HuH-7.5 (cell line): ENCODE measurements at places on chromosomes 12 and 14.

GRCh38 chr12:94182986-94183707, 34.8 kb downstream of the PLXNC1 start:
- peak; percentile 33 for DNase-seq

GRCh38 chr14:99545586-99545985, 58.4 kb downstream of the CCDC85C start:
- DNase-seq, result no peak

GRCh38 chr12:76065917-76066316, 18.6 kb downstream of the NAP1L1 start:
- DNase-seq, result no peak

DNA sequence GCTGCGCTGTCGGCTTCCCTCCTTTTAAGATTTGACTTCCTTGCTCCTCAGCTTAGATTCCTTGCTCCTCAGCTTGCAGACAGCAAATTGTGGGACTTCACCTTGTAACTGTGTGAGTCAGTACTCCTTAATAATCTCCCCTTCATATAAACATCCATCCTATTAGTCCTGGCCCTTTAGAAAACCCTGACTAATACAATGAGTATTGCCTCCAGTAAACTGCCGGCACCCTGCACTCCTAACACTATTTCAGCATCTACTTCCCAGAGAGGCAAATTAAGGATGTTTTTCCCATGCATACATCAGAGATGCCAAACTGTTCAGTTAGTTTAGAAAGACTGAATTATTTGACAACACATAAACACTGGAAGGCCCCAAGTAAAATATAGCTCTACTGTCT, 611.3 kb upstream of the TMEM132C start:
- DNase-seq, result no peak

GRCh38 chr14:61536661-61537562, 158.4 kb upstream of the HIF1A start:
- DNase-seq, result no peak

- no peak for DNase-seq
These were observed 61.4 kb upstream of the SCN8A start for GRCh38 chr12:51529651-51529970.

GRCh38 chr14:23409475-23409874, 1.4 kb upstream of the MYH6 start:
- DNase-seq, result no peak

GRCh38 chr12:84911271-84912197, 1.1 kb downstream of the SLC6A15 start:
- peak; percentile 35 for DNase-seq

DNA sequence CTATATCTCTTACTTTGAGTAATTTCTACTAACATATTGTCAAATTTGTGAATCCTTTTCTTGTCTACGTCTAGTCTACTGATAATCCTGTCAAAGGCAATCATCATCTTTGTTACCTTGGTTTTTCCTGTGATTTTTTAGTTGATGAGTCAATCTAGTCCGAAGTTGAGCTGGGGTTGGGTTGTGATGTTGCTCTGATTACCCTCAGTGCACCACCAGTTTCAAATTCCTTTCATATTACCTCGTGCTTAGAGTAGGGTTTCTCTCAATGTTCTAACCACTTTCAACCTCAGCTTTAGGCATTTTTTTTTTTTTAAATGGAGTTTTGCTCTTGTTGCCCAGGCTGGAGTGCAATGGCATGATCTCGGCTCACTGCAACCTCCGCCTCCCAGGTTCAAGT, 186.8 kb downstream of the BTG1 start:
- DNase-seq, result no peak

DNA sequence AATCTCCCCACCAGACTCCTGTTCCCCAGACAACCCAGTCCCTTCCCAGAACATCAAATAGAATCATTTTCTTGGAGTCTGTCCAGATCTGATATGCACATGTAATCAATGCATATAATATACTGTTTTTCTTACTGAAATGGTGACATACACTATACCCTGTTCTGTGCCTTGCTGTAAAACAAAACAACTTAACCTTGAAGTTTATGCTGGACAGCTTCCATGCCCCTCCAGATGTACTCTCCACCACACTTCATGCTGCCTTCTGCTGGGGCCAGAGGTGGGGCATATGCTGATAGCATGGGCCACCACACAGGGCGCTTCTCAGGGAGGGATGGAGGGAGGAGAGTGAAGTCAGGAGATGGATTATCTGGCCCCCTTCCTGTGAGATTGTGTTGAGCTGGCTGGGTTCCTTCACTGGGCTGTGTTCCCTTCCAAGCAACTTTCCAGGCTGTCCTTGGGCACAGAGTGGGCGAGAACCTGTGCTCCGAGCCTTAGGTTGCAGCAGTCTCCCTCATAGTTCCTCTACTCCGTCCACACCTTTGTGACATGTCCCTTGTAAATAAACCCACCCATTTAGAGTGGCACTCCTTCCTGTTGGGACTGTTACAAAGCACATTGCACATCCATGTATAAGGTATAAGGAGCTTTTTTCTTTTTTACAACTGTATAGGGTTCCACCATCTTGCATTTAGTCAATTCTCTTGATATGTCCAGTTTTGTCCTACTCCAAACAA, 77.6 kb upstream of the RIC8B start:
- no peak for DNase-seq

- DNase-seq, result peak; percentile 66
These were observed 394 bp upstream of the AMIGO2 start for GRCh38 chr12:47079981-47080724.

DNA sequence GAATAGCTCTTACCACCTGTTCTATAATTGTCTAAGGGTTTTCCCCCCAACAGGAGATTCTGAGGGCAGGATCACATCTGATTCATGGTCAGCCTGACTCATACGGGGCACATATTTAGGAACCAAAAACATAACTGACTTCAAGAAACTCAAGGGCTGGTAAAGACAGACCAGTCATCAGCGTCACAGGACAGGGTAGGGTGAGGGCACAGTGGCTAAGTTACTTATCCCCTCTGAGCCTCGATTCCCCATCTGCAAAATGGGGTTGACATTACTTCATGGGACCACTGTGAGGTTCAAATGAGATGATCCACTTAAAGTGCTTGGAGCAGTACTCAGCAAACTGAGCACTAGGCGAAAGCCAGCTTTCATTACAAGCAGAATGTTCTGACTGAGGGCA, 606 bp downstream of the CINP start:
- no peak for DNase-seq

DNA sequence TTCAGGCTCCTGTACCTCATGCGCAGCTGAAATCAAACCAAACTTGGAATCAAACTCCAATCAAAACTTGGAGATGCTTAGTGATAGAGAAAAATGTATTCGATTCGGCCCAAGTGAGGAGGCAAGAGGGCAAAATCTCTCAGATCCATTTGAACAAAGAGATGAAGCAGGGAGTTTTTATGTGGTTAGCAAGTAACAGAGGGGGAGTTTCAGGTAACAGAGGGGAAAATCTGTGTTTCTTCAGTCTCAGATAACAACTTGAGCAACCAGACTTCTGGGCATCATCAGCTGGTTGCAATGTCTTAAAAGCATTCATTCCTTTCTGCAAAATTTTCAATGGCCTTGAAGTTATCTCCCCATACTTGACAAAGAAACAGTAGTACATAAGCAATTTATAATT, 245.1 kb upstream of the AVPR1A start:
- DNase-seq, result no peak

- no peak for DNase-seq
These were observed 44.7 kb downstream of the PALS1 start for GRCh38 chr14:67285876-67286452.

- DNase-seq, result no peak
These were observed 49.9 kb upstream of the CPSF6 start for GRCh38 chr12:69189378-69189978.

DNA sequence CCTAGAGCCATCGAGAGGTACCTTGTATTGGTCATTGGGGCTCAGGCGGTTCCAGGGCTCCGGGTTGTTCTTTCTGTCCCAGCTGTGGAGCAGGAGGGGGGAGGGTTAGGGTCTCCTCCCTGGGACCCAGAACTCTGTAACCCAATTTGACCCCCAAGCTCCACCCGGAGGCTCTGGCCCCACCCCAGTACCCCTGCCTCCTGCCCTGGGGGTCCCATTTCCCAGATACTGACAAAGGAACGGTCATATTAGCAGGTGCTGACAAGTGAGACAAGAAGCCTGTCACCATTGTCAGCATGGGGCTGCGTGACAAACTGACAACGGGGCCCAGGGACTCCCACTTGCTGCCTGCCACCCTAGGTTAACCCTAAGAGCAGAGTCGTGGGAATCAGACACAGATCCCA, 6.2 kb downstream of the SHMT2 start:
- peak; percentile 6 for DNase-seq

DNA sequence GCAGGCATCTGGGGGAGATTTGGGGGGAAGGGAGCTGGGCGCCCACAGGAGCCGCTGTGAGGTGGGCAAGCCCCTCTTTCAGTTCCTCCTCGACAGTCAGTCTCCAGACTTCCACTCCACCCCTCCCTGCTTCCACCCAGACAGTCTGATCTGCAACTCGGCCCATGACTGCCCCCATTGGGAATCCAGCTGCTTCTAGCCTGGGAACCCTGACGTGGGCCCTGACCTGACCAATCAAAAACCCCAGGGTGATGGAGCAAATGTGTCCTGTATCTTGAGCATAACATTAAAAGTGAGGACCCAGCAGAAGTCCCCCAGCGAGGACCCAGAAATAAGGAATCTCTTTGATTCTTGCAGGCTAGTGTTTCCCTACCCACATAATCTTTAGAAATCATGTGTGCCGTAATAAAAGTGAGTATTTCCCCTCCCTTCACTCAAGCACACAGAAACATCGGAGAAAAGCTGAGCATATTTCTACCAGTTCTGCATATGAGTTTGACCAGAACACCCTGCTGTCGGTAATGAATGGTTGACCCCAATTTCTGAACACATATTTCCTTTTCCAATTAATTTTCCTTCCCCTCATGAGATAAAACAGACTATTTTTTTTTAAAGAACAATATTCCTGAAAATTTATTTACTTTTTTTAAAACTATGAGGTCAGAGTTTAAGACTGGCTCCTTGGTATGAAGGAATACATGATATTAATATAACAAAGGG, 6.4 kb downstream of the SSH1 start:
- DNase-seq, result no peak

DNA sequence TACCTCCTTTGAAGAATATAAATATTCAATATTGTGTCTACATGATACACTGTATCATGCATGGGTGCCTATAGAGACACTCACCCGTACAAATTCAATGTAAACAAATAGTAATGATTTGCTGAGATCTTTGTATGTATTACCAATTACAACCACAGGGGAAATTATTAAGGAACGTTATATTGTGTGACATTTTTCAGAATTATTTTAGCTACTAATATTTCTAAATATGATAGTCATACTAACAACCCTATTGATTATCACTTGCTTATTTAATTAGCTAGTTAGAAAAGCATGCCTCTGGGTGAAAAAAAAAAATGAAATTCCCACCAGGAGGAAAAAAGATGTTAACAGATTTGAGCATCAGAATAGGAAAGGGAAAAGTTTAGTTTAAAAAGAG, 2.1 kb downstream of the SOX5 start:
- DNase-seq, result no peak

DNA sequence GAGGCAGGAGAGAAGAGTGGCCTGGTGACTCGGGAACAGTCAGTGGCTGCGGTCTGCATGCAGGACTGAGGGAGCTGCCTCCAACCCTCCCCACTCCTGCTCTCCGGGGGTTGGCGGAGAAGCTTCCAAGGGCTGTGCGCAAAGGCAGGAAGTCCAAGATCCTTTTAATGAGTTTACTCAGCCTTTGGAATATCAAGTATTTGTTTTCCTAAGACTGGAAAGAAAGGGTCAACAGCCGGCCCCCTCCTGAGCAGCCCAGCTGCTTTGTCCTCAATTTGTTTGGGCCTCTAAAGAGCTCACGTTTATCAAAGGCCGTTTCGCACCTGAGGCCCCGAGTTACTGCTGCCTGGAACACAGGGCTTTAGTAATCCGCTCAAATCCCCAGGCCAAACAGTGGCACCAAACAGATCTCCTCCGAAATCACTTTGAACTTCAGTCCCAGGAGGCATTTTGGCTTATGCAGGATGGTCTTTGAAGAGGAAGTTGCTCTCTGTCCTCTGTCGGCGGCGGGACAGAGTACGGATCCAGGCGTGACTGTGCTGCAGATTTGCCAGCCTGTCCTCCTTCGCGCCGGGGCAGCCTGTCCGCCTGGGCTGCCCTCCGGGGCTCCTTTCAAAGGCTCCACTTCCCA, 117.2 kb upstream of the FZD10 start:
- DNase-seq, result no peak

- no peak for DNase-seq
These were observed 96.3 kb downstream of the GALC start for GRCh38 chr14:87896393-87897380.

DNA sequence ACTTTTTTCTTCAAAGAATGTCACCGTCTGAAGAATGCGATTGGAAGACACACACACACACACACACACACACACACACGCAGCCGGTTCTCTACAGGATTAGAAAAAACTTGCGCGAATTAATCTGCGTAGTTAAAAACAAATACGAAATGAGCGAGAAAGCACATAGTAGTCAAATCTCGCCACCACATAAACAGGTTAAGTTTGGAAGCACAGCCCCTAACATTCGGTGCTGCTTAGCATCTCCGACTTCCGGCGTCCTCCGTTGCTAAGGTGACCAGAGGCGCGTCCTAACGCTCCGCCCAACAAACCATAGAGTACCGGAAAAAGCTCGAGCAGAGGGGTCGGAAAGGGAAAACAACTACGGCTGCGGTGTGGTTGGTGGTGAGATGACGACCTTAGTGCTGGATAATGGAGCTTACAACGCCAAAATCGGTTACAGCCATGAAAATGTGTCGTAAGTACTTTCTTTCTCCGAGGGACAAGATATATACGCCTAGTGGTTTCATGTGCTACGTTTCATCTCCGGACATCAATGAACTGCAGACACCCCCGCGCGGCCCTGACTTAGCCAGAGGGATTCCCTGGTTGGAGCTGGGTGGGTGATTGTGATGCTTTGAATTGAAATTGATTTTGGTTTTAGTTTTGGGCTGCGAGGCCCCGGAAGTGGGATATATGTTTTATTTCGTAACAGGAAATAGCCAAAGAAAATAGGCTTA, at the start of gene ACTR6:
Gene ACTR6, plus strand, starts transcription at position 353 of the 719 bp plus-strand sequence. Its CDS starts 37 bp downstream, at position 390.
- peak; percentile 79 for DNase-seq

GRCh38 chr12:51056242-51056641, 8.1 kb downstream of the LETMD1 start:
- no peak for DNase-seq

DNA sequence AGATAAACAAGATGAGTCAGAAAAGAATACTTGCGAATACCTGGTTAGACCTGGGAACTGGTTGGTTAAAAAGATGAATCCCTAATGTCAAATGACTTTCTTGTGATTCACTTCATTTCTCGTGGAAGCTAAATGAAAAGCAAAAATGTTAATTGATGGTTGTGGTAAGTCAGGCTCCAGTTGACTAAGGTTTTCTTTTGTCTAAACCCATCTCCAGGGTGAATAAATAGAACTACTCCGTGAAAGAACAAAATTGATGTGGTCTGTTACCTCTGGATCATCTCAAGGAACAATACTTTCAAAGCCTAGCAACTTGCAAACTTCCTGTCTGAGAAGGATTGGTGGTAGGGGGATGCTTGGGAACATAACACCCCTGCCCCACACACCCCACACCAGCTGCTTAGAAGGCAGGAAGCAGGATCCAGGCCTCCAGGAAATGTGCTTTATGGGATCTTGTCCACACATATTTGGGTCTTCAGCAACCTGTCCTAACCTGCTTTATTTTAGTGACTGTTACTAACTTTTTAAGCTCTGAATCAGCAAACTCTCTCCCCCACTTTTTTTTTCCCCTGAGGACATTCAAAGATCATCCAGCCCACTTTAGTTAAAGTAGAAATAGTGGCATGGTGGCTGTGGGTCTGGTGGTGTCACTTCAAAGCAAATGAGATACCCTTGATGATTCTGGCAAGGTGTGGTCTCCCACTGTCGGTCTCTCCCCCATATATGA, 60.4 kb upstream of the PTHLH start:
- DNase-seq, result no peak

- DNase-seq, result no peak
These were observed 24.9 kb downstream of the PSMC1 start for GRCh38 chr14:90281261-90281660.
